ENCODE measurements at places on chromosomes 13 and 19. TPM values are rescaled to one million over a fixed set of nuclear protein-coding genes. Genes with fewer than 3 reads are reported as not detected.

The CGB2 gene
- total RNA-seq, result not detected

The ZNF415 gene
- 1.5 TPM for total RNA-seq

The LHB gene
- total RNA-seq, result not detected

The SYNE4 gene
- total RNA-seq, result not detected

The PLIN4 gene
- 0.72 TPM for total RNA-seq

The CYP4F2 gene
- not detected for total RNA-seq

The FDX2 gene
- total RNA-seq, result 22.2 TPM

The IGFLR1 gene
- 2.9 TPM for total RNA-seq

The HCN2 gene
- 4.2 TPM for total RNA-seq

The VSTM2B gene
- not detected for total RNA-seq
